ENCODE measurements at places on chromosomes 4 and X. TPM values are rescaled to one million over a fixed set of nuclear protein-coding genes. Genes with fewer than 3 reads are reported as not detected.

DNA sequence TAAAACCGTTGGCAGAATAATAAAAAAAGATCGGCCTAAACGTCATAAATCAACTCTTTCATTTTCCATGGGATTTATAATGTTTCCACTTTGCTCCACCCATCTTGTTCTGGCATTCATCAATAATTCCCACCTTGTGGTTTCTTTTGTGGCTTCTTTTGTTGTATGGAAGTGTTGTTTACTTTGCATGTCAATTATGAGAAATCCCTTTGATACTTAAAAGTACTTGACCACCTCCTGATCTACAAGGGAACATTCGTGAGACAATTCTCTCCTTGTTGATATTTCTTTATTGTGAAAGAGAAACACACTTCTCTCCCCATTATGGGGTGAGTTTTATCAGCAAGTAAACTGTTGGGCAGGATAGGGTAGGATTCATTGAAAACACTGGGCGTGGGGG is 2.8 kb downstream of the AMELX start:
- no peak for DNase-seq

SORCS2 gene
- 52.5 TPM for total RNA-seq

DNA sequence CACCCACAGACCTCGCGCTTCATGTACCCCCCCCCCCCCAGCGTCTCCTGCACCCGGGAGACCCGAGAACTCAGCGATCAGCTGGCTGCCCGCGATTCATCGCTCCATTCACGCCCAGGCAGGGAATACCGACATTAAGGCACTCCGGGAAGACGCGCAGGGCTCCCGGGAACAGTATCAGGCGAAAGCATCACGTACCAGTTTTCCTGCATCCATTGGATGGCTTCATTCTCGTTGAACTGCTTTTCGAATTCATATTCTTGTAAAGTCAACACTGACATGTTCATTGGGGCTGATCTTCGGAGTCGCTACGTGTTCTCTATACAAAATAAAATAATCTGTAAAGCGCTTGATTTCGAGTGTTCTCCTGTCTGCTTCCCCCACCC is 373 bp downstream of the ELOVL6 start:
- no peak for DNase-seq

ALG13 gene
- total RNA-seq: 86.3 TPM

CABS1 gene
- total RNA-seq: not detected

DGAT2L6 gene
- not detected for total RNA-seq

GRCh38 chrX:43589735-43590134 is 66.4 kb upstream of the MAOA start:
- DNase-seq: no peak

GRCh38 chr4:155535802-155536454 is 130.7 kb upstream of the GUCY1A1 start:
- DNase-seq: no peak

SERTM2 gene
- total RNA-seq: 0.76 TPM

LRIT3 gene
- total RNA-seq: 0.31 TPM

- DNase-seq: peak; percentile 59
Measured at GRCh38 chrX:38561951-38562719, 793 bp downstream of the TSPAN7 start.

SLC2A9 gene
- total RNA-seq: 7.4 TPM

- DNase-seq: no peak
Measured at GRCh38 chr4:173505924-173506518, 24.0 kb downstream of the HAND2 start.

DNA sequence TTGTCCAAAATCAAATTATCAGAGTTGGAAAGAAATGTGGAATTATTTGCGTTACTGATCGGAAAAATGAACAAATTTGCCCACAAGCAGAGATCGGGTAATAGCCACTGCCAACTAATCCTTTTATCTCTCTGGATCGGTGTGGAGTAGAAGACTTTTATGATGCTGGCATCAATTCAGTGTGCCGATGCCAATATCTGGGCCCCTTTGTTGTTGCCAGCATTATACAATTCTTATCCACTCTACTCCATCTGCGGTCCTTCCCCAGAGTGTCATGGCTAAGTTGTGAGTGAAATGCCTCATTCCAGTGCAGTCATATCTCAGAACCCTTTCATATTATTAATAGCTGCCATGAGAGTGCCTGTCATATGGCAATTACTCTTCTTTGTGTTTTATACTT is 660.2 kb downstream of the ADGRL3 start:
- no peak for DNase-seq

GRCh38 chr4:42133006-42133405 is 19.4 kb downstream of the BEND4 start:
- no peak for DNase-seq

DNA sequence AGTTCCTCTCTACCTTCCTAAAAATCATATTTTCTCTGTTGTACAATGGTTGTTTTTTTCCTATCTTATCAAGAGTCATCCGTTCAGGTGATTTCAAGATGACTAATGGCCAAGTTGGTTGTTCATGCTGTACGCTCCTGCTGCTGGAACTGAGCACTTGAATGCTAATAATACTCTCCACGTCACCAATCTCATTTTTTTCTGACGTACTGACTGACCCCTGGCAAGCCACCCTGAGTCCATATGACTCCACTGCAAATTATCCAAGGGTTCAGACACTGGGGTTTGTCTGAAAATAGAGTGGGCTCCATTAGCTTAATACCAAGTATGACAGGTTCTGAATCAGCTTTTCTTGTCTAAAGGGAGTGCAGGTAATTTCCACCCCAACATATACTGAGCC is 21.1 kb upstream of the GPR50 start:
- no peak for DNase-seq

CLDN22 gene
- not detected for total RNA-seq

DNA sequence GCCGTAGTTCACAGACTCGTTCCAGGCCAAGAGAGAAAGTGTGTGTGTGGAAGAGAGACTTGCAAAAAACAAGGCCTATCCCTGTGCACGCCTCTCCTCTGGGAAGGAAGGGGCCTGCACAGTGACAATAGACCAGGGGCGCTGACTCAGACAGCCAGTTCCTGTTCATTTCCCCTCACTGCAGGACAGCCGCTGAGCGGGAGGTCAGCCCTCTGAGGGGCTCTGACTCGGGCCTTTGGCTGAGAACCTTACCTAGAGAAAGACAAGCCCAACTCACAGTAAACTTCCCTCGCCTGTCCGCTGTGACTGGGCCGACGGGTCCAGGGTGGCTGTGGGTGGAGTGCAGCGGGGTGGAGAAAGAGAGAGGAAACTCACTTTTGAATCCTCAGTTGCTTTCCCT is 52.1 kb downstream of the RTL5 start:
- no peak for DNase-seq

DNA sequence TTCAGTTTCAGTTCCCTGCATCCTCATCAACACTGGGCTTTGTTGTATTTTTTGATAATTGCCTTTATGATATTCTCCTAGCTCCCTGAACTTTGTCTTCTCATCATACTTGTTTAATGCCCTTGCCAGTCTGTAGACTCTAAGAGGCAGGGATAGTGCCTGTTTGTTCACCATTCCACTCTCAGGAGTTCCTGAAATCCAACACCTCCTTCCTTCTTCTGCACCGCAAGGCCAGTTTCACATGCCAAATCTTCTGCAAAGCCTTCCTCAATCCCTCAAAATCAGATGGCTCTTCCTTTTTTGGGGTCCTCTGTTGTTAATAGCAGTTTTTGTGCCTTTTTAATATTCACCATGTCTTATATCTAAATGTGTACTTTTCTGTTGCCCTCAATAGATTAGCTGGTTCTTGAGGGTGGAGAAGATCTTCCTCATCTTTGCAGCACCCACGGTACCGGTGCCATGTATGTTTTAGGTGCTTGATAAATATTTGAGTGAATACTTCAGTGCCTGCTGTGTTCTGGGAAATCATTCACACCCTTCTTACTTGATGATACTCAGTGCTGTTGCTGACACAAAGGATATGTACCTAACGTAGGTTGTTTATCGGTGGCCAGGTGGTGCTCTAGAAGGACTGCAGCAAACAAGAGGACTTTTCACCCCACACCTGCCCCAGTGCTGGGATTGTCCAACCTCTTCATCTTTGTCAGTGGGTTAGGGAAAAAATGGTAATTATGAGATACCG is 85.3 kb upstream of the LIMCH1 start:
- DNase-seq: no peak

DNA sequence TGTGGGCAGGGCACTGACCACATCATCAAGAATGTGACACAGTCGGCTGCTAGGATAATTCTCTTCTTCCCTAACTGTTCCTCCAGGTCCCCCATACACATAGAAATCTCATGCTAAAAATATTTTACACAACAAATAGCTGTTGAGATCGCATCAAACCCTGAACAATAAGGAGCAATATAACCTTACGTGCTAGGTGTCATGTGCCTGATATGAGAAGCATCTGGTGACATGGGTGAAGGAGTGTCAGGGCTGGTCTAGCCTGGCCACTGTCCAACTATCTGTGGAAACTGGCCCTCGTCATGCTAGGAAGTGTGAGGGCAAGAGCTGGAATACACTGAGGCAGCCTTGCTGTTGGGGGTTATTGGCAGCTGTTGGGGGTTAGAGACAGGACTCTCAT is 167.3 kb upstream of the PGRMC2 start:
- DNase-seq: no peak

SPATA4 gene
- not detected for total RNA-seq

- DNase-seq: no peak
Measured at GRCh38 chrX:145832796-145833195, 15.2 kb downstream of the SLITRK2 start.

Measured in sciatic nerve (tissue), 2 donors.